ENCODE measurements at places on chromosomes 4 and X. TPM values are rescaled to one million over a fixed set of nuclear protein-coding genes. Genes with fewer than 3 reads are reported as not detected.

- peak; percentile 10 for DNase-seq
Measured at GRCh38 chrX:14095702-14096101, 66.0 kb upstream of the GEMIN8 start.

DNA sequence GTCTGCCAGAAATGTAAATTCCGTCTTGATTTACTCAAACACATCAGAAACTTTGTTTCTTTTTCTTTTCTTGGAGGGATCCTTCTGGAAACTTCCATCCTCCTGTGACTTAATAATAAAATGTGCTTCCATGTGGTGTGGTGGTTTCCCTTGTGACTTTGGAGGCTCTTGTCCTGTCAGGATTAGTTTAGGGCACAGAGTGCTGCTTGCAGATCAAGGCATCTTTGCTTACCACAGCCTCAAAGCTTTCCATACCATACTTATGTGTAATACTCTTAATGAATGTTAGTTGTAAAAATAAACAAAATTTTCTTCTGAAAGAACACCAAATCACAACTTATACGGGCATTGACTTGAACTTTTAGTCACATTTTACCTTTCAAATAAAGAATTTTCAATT is 27.4 kb downstream of the GBA3 start:
- DNase-seq = no peak

- no peak for DNase-seq
Measured at GRCh38 chrX:96692890-96693289, 8.2 kb downstream of the DIAPH2 start.

- no peak for DNase-seq
Measured at GRCh38 chr4:40682290-40683101, 52.8 kb upstream of the RBM47 start.

The MAGEA12 gene
- polyA plus RNA-seq = not detected

The MAGEA11 gene
- not detected for polyA plus RNA-seq

Measured in ovary (tissue), 10 donors.